Effector CD4-positive, alpha-beta T cell (primary cell): ENCODE measurements at places on chromosomes 1 and 21.

GRCh38 chr1:89980605-89981004, 14.3 kb upstream of the ZNF326 start:
- no peak for DNase-seq

- DNase-seq = no peak
These were observed 67.7 kb downstream of the MRPL39 start for GRCh38 chr21:25539606-25540005.

GRCh38 chr1:175270361-175270760, 77.8 kb upstream of the KIAA0040 start:
- DNase-seq = no peak

DNA sequence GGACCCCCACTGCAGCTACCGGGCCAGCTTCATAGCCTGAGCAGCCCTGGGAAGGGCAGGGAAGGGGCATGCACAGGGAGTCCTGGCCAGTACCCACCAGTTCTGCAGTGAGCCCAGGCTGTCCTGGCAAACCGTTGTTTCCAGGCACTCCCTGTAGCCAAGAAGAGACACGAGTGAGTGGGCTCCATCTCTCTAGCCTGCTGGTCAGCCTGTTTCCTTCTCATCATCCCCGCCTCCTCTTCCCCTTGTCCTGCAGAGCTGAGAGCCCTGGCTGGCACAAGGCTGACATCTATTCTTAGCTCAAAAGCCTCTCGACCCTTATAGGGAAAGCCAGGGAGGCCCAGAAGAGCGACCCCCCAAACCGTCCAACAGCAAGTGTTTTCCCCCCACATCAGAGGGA, 28.7 kb downstream of the COL16A1 start:
- no peak for DNase-seq

DNA sequence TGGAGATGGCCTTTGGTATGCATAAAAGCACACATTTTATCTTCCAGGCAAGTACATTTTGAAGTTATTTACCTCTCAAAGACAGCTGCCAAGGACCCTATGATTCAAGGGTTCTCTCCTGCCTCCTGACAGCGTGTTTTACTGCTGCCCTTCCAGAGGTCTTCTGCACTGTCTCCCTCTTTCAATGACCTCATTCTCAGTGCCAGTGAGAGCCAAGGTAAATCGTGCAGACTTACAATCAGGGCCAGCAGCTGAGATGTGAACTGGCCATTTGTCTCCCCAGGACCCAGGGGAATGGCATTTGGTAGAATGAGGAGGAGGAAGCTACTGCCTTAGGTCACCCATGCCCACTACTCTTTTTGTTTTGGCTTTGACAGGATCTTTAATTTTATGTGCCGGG, 84.2 kb upstream of the FGGY start:
- DNase-seq = no peak

- peak; percentile 9 for DNase-seq
These were observed 867 bp downstream of the PTGFRN start for GRCh38 chr1:116910379-116911187.
